OCI-M1 (cell line): ENCODE measurements at places on chromosomes 16 and 17.

DNA sequence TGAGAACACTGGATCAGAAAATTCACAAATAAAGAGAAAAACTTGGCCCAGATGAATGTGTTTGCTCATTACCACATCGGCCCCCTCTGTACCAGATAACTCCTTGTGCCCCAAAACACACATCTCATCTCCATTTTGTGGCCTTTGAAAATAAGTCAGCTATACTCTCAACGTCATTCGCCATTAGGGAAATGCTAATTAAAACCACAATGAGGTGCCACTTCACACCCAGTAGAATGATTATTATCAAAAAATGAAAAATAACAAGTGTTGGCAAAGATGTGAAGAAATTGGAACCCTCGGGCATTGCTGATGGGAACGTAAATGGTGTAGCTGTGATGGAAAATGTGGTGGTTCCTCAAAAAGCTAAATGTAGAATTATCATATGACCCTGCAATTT lies 34.6 kb upstream of the AKTIP start:
- DNase-seq = no peak

DNA sequence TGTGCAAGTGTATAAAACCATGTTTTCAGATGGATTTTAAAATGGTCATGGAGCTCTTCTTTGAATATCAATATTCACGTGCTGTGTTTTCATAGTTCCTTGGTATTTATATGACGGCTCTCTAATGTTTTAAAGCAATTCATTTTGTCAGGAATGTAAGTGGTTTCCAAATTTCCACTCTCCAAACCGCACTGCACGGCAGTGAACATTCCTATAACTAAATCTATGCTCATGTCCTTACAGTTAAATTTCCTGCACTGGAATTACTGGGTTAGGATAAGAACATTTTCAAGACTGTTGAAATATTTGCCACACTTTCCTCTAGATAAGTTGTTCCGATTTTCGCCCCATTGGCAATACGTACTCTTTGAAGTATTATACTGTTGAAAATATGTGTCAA lies 398.9 kb downstream of the PMP22 start:
- DNase-seq = no peak

DNA sequence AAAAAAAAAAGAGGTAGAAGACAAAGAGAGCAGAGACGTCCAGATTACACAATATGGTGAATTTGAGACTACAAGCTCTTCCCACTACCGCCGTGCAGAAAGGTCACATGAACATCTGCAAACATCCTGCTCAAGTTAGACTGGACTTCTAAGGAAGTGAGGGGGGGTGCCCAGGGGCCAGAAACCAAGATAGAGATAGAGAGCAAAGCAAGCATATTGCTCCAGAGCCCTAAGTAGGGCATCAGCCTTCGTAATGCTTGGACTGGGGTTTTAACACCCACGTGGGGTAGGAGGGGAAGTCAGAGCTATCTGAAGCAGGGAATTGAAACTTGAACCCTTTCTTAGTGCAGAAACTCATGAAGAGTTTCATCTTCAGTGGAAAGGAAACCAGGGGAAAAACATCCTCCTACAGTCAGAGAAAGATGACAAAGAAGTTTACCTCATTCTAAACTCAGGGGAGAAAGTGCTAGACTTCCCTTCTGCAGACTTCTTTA lies 8.7 kb downstream of the CLEC19A start:
- DNase-seq = peak; percentile 59

- no peak for DNase-seq
Observed at GRCh38 chr16:81774348-81774747, 4.7 kb upstream of the PLCG2 start.

GRCh38 chr17:75260641-75261335 lies 618 bp downstream of the GGA3 start:
- peak; percentile 49 for DNase-seq

- DNase-seq = peak; percentile 49
Observed at GRCh38 chr16:11669380-11670146, 1.3 kb downstream of the SNN start.

DNA sequence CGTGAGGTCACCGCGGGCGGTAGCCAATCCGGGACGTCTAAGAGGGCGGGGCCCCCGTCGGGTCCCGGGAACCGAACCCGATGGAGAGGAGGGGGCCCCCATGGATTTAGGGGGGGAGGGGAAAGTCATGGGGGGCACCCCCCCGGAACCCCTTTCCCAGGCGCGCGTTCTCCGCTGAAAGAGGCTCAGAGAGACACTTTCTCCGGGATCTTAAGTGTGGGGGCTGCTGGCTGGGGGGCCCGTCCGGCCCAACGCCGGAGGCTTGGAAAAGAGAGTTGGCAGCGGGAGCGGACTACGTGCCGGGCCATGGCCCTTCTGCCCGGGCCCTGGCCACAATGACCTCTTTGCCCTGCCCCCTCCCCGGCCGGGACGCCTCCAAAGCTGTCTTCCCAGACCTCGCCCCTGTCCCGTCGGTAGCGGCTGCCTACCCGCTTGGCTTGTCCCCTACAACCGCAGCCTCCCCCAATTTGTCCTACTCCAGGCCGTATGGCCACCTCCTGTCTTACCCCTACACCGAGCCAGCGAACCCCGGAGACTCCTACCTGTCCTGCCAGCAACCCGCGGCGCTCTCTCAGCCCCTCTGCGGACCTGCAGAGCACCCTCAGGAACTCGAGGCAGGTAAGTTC lies at the start of gene DLX4:
TSS of gene DLX4 (plus strand) at position 57 of the 626 bp plus-strand sequence. CDS start at position 336, 279 bp downstream.
- DNase-seq = no peak

GRCh38 chr16:12902511-12903372 lies 1.3 kb downstream of the SHISA9 start:
- no peak for DNase-seq

GRCh38 chr16:13766334-13766733 lies 153.6 kb upstream of the ERCC4 start:
- no peak for DNase-seq
